Stimulated activated CD8-positive, alpha-beta memory T cell treated with anti-CD3 and anti-CD28 coated beads, Interleukin-4, amount 100 ng/mL, for 4 hours (primary cell): ENCODE measurements at places on chromosomes 16 and 17.

GRCh38 chr16:49635009-49635350, 220.9 kb downstream of the ZNF423 start:
- no peak for DNase-seq

- DNase-seq, result peak; percentile 88
Measured at GRCh38 chr17:39623356-39623950, 3.3 kb upstream of the PPP1R1B start.

DNA sequence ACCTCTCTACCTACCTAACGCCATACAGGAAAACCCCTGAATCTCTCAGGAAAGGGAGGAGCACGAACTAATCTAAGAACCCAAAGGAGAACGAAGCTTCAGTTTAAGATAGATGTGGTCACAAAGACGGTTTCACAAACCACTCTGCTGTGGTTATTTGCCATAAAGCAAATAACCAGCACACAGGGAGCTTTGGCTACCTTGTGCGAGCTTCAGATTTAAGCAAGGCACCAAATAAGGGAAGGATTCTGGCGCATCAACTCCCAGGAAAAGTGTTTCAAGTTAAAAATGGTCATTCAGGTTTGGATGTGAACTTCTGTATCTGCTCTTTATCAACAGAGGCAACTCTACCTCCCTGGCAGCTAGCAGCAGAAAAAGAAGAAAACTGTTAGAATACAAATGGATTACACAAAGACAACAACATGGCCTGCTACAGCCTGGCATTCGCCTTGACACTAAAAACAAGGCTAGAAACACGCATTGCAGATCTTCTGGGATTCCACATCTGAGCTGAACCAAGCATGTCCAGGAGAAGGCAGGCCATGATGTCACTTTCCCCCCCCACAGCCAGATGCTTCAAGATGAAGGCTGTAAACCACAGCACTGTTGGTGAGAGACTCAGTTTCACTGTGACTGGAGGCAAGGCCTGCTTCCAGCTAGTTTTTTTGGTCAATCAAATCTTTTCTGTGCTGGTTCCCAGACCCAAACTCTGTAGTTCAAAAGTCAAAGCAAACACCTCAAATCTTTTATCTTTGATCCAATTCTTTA, 43.6 kb downstream of the SMG6 start:
- peak; percentile 19 for DNase-seq

DNA sequence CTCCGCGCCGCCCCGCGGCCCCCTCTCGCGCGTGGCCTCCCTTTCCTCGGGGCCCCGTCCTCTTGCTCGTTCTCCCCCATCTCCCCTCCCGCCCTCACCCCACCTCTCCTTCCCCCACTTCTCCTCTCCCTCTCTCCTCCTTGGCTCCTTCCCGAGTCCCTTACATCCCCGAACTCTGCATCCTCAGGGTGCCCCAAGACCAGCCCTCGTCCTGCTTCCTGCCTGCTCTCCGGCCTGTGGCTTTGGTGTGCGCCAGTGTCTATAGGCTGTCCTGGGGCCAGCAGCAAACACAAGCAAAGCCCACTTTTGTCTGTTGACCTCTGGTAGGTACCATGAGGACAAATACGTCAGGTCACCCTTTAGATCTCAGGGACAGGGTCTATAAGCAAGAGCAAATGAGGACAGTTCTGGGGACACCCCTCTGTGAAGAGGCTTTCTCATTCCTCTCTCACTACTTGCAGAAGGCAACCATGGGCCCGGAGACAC, 284 bp upstream of the COPZ2 start:
- no peak for DNase-seq

DNA sequence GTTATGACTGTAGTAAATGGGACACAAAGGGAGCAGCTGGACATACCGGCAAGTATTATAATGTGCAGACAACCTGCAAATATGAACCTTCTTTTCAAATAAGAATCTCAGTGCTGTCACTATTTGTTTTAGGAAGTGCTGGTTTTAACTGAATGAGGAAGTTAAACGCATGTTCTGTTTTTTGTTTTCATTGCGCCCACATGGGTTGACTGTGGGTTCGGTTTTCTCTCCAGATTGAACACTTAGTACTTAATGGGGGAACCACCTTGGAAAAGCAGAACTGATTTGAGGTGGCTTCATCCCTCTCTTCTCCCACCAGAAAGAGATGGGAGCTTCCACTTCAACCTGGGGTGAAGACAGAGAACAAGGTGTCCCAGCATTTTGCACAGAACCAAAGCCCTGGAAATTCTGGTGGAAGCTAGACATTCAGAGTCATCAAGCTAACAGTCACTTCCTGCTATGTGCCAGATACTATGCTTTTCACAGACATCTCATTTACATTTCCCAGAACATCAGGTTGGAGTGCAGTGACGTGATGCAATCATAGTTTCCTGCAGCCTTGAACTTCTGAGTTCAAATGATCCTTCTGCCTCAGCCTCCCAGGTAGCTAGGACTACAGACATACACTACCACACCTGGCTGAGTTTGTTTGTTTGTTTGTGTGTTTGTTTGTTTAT, 149.8 kb downstream of the CDH13 start:
- no peak for DNase-seq

DNA sequence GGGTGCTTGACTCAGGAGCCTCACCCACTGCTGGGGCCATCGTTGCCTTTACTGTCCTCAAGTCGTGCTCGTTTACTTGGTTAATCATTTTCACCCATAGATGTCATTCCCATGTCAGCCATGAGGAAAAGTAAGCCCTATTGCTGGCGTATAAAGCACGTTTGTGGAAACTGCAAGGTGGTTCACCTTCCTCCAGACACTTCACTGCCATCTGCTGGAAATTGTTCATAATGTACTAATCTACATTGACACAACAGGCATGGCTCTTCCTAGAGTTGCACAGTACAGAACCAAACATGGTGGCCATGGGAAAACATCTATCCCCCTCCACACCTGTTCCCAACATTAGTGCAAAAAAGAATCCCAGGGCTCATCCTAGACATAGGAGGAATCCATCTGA, 116.6 kb downstream of the ZNF18 start:
- DNase-seq, result no peak

GRCh38 chr17:6568184-6568758, 11.9 kb upstream of the PITPNM3 start:
- DNase-seq, result no peak

DNA sequence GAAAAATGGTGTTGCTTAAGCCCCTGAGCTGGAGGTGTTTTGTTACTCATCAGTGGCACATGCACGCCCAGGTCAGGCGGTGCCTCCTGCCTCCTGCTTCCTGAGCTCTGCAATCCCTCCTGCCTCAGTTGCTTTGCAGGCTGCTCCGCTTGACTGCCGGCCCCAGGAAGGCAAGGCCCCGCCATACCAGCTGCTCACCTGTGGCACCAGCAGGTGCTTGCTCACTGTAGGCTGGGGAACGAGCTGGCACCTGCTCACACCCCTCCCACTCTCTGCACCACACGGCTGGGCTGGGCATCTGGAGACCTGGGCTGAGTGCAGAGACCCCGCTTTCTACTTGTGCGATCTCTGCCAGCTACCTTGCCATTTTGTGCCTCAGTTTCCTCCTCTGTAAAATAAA, 200.2 kb downstream of the RBFOX3 start:
- DNase-seq, result no peak

DNA sequence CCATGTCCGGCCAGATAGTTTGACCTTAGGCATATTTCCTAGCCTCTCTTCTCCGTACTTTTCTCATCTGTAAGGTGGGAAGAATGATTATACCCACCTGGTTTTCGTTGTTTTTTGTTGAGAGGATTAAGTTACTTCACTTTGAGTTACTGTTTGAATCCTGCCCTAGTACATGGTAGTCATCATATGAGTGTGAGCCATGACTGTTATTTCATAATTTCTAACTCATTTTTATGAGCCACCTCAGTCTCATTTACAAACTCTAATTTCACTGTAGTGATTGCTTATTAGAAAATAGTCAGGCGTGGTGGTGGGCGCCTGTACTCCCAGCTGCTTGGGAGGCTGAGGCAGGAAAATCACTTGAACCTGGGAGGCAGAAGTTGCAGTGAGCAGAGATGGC, 45.1 kb downstream of the YPEL2 start:
- no peak for DNase-seq
